IMR-90 (cell line): ENCODE measurements at places on chromosomes 3 and 15. TPM values are rescaled to one million over a fixed set of nuclear protein-coding genes. Genes with fewer than 3 reads are reported as not detected.

VIPR1 gene
- not detected in 2 replicates for total RNA-seq

TLR9 gene
- not detected in 2 replicates for total RNA-seq

DNA sequence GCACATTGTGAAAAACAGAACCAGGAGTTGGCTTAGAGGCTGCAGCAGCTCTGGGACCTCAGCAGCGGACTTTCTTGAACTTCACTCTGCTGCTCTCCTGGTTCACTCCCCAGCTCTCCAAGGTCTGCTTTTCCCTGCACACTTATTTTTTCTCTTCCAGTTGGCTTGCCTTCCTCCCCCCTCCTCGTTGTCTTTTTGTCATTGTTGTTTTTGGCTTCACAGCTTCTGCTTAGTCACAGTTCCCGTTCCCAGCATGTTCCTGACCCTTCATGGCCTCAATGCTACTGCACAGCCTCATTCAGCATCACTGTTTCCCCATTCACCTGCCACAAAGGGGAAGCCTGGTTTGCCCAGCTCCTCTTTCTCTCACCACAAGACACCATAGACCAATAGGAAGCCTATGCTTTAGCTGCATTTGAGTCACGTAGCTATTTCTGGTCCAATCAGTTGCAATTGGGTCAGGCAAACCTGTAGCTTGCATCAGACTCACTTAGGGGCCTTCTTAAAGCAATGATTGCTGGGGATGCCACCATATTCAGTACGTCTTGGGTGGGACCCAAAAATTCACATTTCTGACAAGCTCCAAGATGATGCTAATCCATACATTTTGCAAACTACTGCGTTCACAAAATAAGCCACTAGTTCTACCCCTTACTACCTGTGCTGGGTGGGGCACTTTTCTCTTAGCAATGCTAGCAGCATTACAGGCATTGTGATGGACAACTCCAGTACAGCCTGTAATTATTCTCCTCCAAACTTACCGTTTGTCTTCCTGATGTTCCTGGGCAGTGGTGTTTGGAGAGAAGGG, 7.8 kb upstream of the SUMF1 start:
- peak; percentile 69 for DNase-seq

DNA sequence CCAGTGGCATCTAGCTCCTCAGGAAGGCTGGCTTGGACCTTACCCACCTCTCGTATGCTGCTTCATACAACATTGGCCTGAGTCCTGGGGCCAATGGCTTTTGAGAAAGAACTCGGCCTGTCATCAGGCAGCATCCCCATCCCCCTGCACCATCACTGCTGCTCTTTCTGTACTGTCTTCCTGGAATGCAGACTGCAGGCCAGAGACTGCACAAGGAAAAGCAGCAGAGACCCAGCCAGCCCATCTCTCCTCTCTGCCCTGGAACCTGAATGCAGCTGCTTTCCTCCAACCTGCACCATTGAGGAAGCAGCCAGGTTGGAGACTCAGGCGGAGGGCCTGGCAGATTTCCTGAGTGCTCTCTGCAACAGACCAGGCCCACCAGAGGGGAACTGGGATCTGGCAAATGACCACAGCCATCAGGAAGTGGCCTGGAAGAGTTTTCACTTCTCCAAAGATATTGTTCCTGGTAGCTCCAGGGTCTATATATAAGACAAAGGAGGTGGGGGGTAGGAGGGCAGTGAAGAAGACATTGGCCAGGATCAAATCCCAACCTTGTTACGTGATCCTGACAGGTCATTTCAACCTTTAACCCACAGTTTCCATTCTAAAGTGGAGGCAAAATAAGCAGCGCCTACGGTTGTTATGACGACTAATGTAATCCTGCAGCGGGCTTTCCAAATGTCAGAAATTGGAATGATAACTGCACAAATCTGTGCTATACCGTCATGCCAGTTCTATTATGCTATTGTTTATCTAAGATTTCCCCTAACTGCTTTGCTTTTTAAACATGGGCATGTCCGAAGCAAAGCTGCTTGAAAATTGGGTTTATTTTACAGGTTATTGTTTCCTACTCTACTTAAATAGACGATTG, 24.4 kb upstream of the RAB7A start:
- peak; percentile 44 for DNase-seq

DNA sequence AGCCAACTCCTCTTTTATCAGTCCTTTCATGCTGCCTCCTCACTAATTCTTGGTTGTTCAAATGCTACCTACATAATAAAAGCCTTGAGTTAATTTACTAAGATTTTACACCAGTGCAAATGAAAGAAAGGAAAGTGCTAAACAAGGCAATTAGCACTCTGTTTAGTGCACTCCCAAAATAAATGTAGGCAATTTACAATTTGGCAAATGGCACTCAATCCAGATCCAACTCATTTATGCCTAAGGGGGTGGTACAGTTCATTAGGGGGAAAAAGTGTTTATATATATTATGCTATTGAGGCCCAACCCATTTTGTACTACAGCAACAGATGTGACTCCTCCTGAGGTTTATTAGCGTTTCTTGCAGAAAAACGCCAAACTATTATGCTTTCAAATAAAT, 370.1 kb downstream of the NR2F2 start:
- no peak for DNase-seq

GRCh38 chr3:160950542-160950941, 154.6 kb downstream of the B3GALNT1 start:
- DNase-seq, result no peak

DNA sequence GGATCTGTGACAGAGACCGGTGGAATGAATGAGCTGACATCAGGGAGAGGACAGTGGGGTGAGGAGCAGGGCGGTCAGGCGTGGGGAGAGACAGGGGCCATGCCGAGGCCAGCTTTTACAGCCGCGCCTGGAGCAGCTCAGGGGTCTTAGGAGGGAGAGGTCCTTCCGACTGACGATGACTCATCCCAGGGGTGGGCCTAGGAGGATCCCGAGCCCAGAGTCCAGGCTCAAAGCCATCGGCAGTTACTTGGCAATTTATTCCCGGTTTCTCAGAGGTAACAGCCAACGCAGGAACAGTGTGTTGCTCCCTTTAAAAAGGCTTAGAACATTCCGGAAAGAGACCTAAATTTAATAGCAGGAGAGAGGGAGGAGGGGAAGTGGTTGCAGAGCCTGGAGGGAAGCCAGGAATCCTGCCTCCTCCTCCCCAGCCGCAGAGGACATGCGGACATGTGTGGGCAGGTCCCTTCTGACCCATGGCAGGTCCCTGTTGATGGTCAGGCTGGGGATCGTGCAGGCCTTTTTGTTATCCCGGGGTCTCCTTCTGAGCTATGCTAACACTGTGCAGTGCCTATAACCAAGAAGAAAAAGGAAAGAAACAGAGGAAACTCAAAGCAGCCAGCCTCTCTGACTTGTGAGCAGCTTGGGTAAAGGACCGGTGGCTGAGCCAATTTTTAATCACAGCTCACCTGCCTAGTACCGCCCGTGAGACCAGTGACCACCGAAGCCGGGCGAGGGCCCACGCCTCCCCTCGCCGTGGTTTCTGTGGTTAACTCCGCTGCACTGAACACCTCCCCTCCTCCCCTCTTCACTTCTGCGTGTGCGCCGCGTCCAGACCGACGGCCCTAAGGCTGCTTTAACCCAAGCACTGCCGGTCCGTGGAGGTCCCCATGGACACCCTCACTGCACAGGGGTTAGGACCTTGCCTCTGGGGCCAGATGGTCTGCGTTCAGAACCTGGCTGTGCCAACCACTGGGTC, 392.4 kb upstream of the PROK2 start:
- peak; percentile 13 for DNase-seq

DNA sequence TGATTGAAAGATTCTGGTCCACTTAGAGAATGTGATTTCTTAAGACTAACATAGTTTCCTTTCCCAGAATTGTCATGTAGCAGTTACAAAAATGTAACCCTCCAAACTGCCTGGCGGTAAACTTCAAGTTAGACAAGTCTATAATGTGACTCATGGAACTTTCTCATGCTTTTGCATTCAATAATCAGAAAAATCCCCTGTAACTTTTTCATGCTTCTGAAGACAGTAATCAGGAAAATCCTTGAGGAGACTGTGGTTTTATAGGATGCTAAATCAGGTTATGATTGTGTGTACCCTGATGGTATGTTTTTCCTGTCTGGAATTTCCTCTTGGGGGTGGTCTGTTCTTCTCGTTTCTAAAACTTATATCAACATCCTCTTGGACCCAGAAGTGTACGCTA, 74.0 kb upstream of the RARB start:
- no peak for DNase-seq

DNA sequence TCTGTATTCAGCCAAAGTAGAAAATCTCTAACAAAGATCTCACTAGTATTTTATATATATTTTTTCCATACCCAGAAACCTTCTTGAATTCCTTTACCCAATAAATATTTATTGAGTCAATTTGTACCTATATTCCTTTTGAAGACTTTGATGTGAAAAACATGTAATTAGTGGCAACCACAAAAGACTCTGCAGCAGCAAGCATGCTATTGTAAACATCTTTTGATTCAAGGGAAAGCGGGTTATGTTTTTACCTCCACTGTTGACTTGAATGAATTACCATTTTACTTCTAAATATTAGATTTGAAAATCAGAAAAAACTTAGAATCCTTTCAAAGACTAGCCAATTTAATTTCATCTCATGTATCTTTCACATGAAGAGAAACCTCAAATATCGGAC, 2.4 kb downstream of the GPR15 start:
- no peak for DNase-seq

DNA sequence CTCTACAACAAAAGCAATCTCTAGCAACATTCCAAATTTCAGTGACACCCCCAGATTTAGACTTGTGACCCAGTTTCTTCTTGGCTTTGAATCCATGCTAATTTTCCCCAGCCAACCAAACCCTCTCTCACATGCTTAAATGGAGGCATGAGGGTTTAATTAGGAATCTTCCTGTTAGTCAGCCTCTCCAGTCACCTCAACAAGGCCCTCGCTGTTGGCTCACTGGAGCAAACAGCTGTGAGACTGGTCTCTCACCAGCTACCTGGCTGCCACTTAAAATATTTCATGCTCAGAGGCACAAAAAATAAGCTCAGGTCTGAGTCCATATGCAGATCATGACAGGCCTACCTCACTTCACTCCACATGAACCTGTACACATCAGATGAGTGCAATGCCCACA, 630.4 kb upstream of the ADAMTS9 start:
- no peak for DNase-seq

DNA sequence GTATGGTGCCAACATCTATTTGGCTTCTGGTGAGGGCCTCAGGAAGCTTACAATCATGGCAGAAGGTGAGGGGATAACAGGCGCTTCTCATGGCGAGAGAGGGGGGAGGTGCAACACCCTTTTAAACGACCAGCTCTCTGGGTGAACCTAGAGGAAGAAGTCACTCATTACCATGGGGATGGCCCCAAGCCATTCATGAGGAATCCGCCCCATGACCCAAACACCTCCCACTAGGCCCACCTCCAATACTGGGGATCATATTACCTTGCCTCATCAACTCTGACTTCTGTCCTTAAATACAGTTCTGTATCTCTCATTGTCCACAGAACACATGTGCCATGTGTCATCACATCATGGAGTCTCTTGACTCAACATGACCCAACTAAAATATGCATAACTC, 37.5 kb upstream of the CLRN1 start:
- DNase-seq, result no peak

- DNase-seq, result peak; percentile 18
Measured at GRCh38 chr3:14301558-14301957, 100.8 kb upstream of the SLC6A6 start.

DNA sequence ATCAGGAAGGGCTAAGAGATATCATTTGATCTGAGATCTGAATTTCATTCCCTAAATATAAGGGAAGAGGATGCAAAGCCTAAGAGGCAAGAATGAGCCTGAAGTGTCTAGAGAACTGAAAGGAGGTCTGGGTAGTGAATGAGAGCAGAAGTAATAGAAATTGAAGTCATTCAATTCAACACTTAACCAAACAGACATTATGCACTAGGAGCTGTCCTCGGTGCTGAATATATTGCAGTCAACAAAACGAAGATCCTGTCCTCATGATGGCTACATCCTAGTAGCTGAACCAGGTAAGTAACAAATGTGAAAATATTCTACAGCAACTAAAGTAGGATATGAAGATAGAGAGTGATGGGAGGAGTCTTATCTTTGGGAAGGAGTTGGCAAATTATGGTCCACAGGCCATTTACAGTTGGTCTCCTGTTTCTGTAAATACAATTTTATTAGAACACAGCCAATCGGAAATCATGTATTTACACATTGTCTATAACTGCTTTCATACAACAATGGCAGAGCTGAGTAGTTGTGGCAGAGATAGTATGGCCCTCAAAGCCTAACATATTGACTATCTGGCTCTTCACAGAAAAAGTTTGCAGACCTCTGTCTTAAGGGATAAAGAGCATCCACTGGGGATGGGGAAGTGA, 192.9 kb upstream of the CADPS start:
- DNase-seq, result peak; percentile 24

GRCh38 chr3:32437896-32438295, 46.2 kb downstream of the CMTM7 start:
- DNase-seq, result no peak

DNA sequence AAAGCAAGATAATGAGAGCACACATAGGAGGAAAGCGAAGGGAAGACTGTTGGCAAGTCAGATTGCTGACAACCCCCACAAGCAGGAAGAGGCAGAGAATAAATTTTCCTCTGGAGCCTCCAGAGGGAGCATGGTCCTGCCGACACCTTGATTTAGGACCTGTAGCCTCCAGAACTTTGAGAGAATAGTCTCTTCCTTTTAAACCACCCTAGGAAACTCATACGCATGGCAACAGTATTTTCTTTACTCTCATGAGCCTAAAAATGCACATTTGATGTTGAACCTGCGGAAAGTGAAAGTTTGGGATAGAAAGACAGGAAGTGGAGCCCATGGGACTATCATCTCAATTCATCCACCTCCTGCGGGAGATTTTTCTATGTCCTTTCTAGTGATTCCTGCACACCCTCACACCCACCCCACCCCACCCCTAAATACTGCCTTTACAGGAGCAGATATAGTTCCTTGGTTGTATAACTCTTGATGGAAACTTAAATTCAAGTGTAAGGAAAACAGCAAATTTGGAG, 116.7 kb upstream of the LPP start:
- DNase-seq, result peak; percentile 45

DNA sequence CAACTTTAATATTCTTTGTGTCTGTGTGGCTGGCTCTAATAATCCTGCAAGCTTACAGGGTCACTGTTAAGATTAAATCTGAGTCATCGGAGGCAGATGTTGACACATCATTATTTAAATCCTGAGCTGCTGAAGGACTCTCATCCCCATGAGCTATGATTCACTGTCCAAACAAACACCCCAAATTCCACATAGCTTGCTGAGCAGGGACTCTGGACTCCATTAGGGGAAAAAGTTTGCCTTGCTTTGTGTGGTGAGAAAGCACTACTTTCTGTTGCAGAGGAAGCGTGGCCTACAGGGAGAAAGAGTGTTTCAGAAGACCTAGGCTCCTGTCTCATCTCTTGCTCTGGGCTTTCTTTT, 213.7 kb downstream of the PDCD6IP start:
- peak; percentile 100 for DNase-seq

DNA sequence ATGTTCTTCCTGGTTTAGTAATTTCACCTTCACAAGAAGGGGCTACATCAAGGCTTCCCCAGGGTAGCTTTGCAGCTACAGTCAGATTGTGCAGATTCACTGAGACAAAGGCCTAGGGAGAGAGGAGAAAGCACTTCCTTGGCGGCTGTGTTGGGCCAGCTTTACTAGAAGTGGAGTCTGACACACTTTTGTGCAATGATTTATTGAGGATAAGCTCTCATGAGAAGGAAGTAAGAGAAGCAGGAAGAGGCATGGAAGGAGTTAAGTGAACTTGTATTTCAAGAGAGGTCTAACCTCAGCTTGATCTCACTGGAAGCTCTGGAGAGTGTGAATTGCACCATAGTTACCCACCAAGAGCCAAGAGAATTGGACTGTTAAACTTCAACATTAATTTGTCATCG, 78.9 kb downstream of the TGFBR2 start:
- DNase-seq, result no peak
